ENCODE measurements at places on chromosomes 4 and X.

DNA sequence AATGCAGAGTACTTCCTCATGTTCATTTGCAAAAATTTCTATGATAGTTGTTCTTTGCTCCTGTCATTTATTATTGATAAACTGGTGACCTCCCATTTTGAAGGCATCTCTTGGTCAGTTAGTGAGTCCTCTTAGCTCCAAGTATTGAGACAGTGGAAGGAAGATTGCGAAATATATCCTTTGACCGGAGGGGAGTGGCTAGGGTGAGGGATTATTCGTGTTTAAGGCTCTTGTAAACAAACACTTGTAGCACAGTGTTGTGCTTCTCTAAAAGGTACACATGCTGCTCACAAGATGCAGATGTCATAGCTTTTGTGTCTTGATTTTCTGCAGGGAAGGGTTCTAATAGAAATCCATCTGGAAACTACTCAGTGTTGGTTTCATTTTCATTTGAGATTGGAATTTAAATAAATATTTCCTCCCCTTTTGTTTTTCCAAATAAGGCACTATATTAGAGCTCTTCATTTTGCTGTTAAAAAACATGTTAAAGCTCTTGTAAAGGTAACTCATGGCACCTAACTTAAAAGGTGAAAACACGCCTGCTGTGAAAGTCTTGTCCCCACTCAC is 21.8 kb downstream of the TXLNG start:
- peak; percentile 62 for DNase-seq

DNA sequence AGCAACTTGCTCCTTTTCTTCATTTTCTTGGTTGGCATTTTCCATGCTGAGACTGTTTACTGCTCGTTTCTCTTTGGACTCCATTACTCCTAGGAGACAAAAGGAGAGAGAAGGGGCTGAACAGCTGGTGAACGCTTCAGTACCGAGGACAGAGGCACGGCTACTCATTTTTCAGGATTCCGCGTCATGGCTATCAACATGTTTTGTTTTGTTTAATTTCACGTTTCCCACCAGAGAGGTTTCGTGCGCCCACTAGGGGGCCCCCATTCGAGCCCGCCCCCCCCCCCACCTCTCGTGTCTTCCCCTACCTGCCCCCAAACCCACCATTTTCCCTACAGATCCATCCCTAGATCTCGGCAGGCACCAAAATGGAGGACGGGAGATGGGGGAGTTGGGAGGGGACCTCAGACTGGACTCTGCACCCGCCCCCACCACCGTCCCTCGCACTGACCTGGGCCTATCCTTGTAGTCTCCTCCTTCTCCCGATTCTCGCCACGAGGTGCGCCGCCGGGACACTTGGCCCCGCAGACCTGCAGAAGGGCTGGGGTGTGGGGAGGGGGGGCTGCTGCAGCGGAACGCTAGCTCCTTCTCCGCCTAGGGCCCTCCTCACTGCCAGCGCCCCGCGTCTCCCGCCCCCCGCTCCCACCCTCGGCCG is 653 bp downstream of the BEX1 start:
- DNase-seq: peak; percentile 20

DNA sequence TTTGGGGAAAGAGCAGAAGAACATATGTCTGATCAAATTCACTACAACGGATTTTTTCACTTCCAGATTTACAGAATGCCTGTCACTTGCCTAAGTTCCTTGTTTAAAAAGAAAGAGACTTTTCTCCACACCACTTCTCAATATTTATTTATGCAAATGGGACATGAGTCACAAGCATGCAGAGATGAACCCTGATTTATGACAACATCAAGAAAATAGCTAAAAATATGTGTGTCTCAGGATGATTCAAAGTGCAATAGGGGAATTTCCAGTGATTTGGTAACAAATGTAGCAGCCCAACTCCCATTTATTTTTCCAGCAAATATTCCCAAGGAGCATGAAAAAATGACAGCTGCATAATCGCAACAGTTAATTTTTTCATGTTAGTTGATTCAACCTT is 180.4 kb upstream of the FAT1 start:
- peak; percentile 84 for DNase-seq

GRCh38 chr4:101224358-101225218 is 122.7 kb downstream of the PPP3CA start:
- DNase-seq: no peak

- no peak for DNase-seq
Observed at GRCh38 chr4:19508442-19508841, 743.3 kb upstream of the SLIT2 start.

GRCh38 chr4:33411182-33411581 is 2691.0 kb downstream of the PCDH7 start:
- DNase-seq: no peak

GRCh38 chr4:74096265-74096980 is 2.6 kb downstream of the CXCL2 start:
- no peak for DNase-seq

- no peak for DNase-seq
Observed at GRCh38 chr4:23232987-23233386, 540.2 kb downstream of the GBA3 start.

- DNase-seq: no peak
Observed at GRCh38 chr4:10172278-10172921, 55.8 kb upstream of the WDR1 start.

DNA sequence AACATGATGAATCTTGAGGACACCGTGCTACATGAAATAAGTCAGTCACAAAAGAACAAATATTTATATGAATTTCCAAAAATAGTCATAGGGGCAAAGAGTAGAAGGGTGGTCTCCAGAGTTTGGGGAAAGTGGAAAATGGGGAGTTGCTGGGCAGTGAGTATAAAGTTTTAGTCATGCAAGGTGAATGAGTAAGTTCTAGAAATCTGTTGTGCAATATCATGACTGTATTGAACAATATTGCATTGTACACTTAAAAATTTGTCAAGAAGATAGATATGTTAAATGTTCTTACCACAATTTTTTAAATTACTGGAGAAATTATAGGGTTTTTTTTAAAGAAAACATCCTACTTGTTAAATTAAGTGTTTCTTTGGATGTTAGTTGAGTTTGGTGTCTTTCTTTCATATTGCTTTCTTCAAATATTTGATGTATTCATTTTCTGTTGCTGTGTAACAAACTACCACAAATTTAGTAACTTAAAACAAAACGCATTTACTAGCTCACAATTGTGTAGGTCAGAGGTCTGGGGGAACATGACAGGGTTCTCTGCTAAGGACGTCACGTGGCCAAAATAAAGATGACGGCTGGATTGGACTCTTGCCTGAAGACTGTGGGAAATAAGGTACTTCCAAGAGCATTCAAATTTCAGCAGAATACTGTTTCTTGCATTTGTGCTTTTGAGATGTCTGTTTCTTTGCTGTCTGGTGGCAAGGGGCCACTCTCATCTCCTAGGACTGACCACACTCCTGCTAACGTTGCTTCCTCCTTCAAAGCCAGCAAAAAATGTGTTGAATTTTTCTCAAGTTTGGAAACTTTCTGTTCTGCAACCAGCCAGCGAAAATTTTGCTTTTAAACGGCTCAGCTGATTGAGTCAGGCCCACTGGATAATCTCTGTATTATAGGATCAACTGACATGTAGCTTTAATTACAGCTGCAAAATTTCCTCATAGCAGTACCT is 76.7 kb downstream of the CPEB2 start:
- DNase-seq: peak; percentile 69

GRCh38 chr4:3291411-3291968 is 1.3 kb upstream of the RGS12 start:
- DNase-seq: no peak

GRCh38 chr4:34181891-34182290 is 2062.4 kb downstream of the ARAP2 start:
- DNase-seq: peak; percentile 75

- no peak for DNase-seq
Observed at GRCh38 chrX:86066998-86067397, 19.6 kb upstream of the CHM start.

GRCh38 chr4:15145709-15146108 is 143.4 kb downstream of the CPEB2 start:
- DNase-seq: no peak

DNA sequence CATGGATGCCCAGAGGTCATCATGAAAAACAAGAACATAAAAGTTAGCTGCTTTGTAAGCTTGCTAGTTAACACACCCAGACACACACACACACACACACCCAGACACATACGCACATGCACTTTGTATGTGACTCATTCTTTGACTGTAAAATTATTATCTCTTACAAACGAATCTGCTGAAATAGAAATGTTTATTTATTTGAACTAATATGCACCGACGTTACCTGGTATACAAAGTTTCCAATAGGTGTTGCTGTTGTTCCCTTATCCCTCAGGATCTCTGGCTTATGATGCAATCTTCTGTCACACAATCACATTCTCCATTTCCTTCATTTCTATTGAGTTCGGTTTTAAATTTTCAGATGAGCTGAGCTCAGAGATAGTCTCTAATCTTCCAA is 209.3 kb downstream of the PTTG2 start:
- no peak for DNase-seq

GRCh38 chr4:72216539-72217277 is 184.9 kb downstream of the NPFFR2 start:
- no peak for DNase-seq

DNA sequence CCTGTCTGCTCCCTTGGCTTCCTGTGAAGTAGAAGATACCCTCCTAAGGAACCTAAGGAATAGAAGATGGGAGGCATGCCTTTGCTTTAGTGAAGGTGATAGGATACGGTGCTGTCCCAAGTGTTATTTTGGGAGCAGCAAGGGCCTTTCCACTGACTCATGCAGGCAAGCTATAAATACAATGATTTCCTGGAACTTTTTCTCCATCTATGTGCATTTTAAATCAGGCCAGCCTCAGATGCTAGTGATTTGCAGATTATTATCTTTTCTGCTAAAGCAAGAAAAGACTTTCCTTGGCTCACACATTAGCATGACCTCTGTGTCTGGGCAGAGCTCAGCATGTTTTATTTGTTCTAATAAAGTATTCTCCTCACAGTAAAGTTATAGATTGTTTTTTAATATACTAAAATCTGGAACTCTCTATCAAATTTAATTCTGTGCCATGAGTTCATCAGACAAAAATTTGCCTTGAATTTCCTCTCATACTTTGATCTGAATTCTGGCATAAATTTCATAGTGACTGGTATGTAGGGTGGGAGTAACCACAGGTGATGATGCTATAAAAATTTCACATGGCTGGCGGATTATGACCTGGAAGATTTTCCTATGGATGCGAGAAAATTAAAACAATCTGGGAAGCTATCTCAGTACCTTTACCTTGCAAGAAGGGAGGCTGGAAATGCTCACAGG is 131.7 kb downstream of the REPS2 start:
- peak; percentile 50 for DNase-seq

- DNase-seq: no peak
Observed at GRCh38 chr4:7664106-7664505, 229.4 kb upstream of the PSAPL1 start.

- DNase-seq: peak; percentile 30
Observed at GRCh38 chr4:178198691-178199090, 756.5 kb upstream of the AGA start.

DNA sequence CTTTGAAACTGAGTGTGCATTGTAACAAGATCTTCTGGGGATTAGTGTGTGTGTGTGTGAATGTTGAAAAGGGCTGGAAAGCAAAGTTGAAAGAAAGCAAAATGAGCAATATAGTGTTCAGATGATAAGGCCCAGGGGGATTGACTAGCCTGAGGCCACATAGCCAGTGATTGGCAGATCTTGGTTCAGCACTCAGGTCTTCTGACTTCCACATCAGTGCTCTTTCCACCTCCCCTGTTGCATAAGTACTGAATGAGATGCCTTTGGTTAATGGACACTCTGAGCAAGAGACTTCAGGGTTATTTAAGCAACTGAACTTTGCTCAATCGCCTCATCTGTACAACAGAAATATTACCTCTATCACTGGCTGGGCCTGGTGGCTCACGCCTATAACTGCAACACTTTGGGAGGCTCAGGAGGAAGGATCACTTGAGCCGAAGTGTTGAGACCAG is 120.4 kb downstream of the TMEM164 start:
- DNase-seq: no peak

DNA sequence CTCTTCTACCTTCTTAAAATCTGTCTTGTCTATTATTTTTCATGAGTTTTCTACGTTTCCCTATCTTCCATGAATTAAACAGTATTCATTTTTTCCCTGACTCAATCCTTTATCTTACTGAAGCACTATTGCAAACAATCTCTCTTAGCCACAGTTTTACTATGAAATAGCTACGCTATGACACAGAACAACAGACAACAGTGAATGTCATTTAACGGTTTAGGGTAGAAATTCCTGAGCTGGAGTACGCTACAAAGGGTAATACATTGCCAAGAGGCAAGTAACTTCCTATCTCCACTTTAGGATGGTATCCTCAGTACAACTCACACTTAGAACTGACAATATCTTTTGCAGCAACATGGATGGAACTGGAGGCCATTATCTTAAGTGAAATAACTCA is 552.6 kb downstream of the INPP4B start:
- DNase-seq: no peak

DNA sequence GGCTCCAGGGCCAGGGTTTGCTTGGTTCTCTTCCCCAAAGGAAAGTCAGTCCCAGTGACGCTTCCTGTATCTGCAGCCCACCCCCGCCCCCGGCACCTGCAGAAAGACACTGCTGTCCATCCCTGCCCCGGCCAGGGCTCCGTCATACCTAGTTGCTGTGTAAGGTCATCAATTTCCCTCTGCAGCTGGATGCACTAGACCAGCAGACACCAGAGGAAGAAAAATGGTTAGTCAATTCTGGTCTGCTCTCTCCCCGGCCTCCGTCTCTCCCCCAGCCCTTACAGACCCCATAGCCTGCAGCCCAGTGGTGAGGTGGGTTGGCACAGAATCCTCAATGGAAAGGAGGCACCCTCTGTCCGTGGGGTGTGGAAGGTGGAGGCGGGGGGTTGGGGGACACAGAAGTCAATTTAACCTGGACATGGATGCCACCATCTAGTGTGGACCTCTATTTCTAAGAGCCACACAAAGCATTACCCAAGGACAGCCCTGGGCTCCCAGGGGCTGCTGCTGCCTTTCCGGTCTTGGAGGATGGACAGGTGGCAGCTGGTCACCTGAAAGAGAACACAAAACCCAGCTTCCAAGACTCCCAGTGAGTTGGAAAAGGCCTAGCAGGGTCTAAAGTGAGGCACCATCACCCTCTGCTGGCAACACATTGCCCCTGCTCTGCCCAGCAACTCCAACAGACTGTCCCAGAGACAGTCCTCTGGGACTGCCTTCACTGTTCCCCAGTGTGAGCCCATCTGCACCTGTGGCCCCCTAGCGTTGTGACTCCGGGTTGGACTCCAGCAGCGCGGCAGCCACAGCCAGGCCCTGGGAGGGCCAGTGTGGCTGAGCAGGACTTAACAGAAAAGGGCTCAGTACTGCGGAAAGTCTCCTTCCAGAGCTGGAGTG is 40.2 kb upstream of the NHSL2 start:
- peak; percentile 8 for DNase-seq

- no peak for DNase-seq
Observed at GRCh38 chrX:72395237-72395636, 89.5 kb upstream of the CITED1 start.

All from HCEC 1CT (cell line).